ENCODE measurements at places on chromosomes 6 and 20. TPM values are rescaled to one million over a fixed set of nuclear protein-coding genes. Genes with fewer than 3 reads are reported as not detected.

PTPRT gene
- total RNA-seq = not detected

AKAP12 gene
- total RNA-seq = 0.63 TPM

DAAM2 gene
- total RNA-seq = not detected

PBOV1 gene
- total RNA-seq = not detected

HSPA12B gene
- total RNA-seq = not detected

GPR6 gene
- total RNA-seq = not detected

GJA10 gene
- total RNA-seq = not detected

GSTA4 gene
- 5.2 TPM for total RNA-seq

BPIFA1 gene
- total RNA-seq = not detected

RAET1L gene
- not detected for total RNA-seq

TMEM244 gene
- total RNA-seq = not detected

FOXF2 gene
- not detected for total RNA-seq
